Stimulated activated CD8-positive, alpha-beta memory T cell treated with anti-CD3 and anti-CD28 coated beads, Interleukin-4, amount 100 ng/mL, for 4 hours (primary cell): ENCODE measurements at places on chromosomes 2 and 18.

GRCh38 chr18:37483984-37484819 lies 81.4 kb downstream of the CELF4 start:
- no peak for DNase-seq

DNA sequence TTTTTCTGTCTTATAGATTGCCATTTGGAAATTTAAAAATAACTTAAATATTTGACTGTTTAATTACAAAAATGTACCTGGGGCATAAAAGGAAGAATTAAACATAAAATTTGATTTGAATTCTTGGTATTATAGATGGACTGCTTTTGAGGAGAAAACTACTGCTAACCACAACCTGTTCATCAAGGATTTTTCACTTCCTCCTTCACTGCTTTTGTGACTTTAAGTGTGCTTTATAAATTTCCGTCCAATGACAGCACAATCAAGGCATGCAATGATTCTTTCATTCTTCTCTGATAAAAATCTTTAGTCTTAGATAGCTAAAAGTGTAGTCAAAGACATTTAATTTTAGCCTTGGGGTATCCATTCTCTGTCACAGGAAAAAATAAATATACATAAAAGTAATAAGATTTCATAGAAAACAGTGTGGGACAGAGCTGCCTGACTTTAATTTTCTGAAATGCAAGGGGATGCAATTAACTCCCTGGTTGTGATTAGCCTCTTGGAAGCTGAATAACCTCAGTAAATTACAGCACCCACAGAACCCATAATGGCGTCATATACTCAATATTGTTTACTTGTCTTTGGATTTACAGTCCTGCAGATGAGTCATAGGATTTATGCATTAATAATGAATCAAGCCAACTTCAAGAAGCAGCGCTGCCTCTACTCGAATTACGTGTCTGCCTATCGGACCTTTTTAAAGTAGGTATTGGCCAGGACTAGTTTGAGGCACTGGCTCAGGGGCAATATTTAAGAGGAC lies 587.9 kb downstream of the NRXN1 start:
- no peak for DNase-seq

- DNase-seq = no peak
Measured at GRCh38 chr2:203061346-203061745, 46.7 kb downstream of the NBEAL1 start.

DNA sequence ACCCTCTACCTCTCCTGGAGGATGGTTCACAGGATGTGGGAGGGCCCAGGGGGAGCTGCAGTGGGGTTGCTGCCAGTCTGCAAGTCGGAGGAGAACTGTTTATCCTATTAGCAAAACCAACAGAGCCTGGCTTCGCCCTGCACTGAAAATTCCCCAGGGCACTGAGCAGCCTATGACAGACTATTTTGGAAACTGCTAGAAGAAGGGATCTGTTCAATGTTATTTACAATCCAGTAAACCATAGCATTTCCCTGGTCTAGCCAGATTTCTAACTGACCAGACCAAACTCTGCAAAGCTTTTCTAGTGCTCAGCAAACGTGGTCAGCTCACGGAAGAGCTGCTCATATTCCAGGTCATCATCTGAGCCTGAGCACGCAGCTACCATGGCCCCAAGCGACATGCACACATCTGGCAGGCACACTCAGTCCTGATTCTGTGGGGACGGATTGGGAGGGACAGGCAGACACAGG lies 64.8 kb upstream of the PID1 start:
- no peak for DNase-seq

- DNase-seq = no peak
Measured at GRCh38 chr2:191676790-191677645, 918 bp upstream of the NABP1 start.

DNA sequence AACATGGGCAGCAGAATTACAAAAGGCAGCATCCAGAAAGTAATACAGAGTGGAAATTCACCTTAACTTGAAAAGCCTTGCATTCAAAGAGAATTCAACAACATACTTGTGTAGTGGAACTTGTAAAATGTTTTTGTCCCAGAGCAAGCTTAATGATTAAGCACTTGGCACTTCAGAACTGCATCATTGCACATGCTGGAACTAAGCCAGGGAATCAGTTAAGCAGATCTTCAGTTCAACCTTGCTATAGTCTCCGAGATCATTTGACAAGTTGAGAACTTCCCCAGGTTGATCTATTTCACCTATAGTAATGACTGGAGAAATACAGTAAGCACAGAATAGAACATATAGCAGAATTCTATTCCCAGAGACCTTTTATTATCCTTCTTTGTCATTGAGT lies 1337.2 kb upstream of the NXPH2 start:
- no peak for DNase-seq
